ENCODE measurements at places on chromosomes 7 and 10. TPM values are rescaled to one million over a fixed set of nuclear protein-coding genes. Genes with fewer than 3 reads are reported as not detected.

GRCh38 chr10:22222236-22223190 is 4.7 kb upstream of the EBLN1 start:
- H3K4me1 ChIP-seq: no peaks in the 10 kb centered on the region
- no peaks in the 10 kb centered on the region for H3K27me3 ChIP-seq
- H3K36me3 ChIP-seq: no peaks in the 10 kb centered on the region
- DNase-seq: no peak
- no peak overlapping the region for H3K4me3 ChIP-seq

Gene UNCX
- not detected for total RNA-seq

Gene CLRN3
- total RNA-seq: not detected

Gene CYP2C19
- total RNA-seq: not detected
